ENCODE measurements at places on chromosomes 1 and 21.

DNA sequence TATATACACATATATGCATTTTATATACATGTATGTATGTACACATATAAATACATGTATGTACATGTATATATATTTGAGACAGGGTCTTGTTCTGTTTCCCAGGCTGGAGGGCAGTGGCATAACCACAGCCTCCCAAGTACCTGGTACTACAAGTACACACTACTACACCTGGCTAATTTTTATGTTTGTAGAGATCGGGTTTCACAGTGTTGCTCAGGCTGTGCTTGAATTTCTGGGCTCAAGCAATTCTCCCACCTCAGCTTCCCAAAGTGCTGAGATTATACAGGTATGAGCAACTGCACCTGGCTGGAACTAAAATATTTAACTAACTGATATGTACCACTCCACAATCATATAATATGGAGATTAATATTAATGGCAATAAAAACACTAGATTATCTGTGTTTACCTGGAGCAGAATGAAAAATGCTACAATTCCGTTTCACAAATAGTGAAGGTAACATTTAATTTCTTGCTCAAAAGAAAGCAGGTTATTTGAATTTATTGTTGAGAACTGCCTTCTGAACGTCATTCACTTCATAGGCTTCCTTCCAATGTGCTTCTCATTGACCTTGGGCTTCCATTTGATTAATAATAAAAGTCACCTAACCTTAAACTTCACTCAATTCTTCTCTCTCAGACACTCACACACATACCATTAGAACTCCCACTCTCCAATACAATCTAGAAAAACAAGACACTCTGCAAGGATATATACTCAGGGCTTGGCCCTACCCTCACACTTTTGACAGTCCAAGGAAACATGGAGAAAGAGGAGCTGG lies 57.0 kb downstream of the PTGER3 start:
- no peak for DNase-seq

DNA sequence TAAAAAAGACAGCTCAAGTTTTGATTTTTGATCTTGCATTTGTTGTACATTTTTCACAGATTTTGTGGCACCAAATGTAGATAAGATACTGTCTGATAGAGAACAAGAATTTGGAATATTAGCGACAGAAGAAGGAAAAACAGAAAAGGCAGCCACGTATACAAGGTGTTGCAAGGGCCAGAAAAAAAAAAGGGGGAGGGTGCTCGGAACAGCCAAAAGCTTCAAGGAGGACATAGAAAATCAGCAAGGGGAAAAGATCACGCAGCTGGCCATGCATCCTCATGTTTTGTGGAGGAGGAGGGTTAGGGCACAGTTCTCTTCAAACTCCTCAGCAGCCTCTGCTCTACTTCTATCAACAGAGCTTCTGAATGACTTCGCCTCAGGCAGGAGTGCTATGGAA lies 80.7 kb upstream of the MROH9 start:
- DNase-seq: no peak

- DNase-seq: no peak
Observed at GRCh38 chr1:201299968-201300367, 16.7 kb downstream of the PKP1 start.

DNA sequence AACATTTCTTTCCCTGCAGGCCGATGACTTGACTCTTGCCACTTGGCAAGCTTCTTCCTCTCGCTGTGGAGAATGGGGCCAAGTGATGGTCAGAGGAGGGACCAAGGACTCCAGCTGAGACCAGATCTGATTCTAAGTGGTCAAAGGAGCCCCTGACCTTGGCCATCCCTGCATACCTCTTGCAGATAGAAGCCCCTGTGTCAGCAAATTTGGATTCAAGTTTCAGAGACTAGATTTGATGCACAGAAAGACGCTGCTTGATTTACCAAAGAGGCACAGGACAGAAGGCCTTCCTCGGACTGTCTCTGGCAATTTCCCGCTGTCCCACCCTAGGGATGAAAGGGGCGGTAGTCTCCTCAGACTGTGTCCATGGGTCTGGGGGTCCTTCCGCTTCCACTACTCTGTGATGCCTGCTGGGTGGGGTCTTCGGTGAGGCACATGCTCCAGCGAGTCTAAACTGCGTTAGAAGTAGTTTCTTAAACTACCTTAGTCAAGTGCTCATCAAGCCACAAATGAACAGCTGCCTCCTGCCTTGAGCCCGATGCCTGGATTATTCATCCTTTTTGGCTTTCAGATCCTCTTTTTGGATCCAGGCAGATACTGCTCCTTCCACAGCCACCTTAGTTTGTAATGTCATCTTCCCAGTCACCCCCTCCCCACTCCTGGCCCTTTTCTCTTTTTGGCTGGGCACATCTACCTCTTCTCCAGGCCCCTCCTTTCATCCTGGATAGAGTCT lies 31.8 kb upstream of the RBM15 start:
- DNase-seq: no peak

GRCh38 chr1:235292790-235293189 lies 35.2 kb downstream of the ARID4B start:
- no peak for DNase-seq

Data from activated CD8-positive, alpha-beta memory T cell treated with anti-CD3 and anti-CD28 coated beads, Interleukin-2, amount 50 U/mL, for 4 hours (primary cell).